ENCODE measurements at places on chromosomes 16 and 17. TPM values are rescaled to one million over a fixed set of nuclear protein-coding genes. Genes with fewer than 3 reads are reported as not detected.
A peak's percentile ranks its signal among the peaks of the same experiment; 100 is the strongest.

NPIPA5 gene
- 0.24 TPM for polyA plus RNA-seq

DNA sequence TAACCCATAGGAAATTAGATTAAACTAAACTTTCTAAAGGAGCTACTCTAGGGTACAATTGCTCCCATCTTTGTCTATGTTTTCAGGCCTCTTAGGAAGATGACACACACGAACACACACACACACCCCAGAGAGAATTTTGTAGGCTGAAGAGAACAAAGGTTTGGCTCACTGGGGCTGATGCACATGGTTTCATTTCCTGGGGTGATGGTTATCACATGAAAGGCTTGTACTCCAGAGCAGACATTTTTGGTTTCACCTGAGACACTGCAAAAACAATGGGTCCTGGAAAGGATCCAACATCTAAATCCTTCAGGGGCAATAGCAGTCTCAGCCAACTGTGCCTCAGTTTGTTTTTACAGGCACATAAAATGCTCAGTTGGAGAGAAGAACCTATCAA lies 62.8 kb downstream of the GRB7 start:
- no peak for DNase-seq

DNA sequence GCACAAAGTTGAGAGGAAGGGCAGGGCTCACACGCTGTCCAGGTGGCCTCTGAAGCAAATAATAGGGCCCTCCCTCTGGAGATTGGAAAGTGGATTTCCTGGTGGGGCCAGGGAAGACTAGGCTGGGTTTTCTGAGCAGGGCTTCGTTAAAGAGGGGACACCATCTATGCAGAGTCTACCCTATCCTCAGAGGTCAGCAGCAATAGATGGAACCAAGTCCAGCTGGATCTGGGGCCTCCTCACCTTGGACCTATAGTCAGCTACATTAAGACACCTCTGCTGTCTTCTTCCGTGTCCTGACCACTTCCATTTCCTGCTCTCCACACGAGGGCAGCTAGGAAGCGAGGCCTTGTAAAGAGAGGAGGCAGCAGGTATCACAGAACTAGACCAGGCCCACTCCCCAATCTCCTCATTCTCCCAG lies 14.7 kb upstream of the ST6GALNAC1 start:
- no peak for DNase-seq

DNA sequence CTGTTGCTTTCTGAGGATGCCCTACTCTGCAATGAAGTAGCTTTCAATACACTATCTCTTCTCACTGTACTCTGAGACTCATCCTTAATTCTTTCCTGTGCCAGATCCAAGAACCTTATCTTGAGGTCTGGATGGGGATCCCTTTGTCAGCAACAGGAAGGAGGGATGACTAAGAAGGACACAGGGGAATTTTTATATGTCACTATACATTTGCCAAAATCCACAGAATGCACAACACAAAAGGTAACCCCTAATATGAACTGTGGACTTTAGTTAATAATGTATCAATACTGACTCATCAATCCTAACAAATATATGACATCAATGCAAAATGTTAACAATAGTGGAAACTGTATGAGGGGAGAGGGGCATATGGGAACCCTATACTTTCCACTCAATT lies 4.7 kb upstream of the RBBP6 start:
- DNase-seq, result no peak

SPN gene
- 0.10 TPM for polyA plus RNA-seq

DNA sequence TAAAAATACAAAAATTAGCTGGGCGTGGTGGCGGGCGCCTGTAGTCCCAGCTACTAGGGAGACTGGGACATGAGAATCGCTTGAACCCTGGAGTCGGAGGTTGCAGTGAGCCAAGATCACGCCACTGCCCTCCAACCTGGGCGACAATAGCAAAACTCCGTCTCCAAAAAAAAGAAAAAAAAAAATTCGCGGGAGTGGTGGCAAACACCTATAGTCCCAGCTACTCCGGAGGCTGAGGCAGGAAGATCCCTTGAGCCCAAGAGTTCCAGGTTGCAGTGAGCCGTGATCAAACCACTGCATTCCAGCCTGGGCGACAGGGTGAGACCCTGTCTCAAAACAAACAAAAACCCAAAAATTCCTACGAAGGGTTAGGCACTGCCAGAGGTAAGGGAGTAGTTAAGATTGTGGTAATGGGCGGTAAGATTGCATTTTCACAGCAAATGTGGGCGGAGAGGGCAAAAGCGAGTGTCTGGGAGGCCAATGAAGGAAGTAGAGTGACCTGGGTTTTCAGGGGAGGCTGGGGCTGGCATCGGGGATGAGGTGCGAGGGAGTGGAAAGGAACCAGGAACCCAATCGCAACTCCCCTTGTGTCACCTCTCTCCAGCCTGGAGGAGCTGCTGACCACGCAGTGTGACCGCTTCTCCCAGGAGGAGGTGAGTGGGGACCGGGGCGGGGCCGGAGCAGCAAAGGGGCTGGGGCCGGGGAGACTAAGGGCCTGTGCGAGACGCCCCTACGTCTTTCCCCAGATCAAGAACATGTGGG lies 2.6 kb downstream of the MYL11 start:
- no peak for DNase-seq

DNA sequence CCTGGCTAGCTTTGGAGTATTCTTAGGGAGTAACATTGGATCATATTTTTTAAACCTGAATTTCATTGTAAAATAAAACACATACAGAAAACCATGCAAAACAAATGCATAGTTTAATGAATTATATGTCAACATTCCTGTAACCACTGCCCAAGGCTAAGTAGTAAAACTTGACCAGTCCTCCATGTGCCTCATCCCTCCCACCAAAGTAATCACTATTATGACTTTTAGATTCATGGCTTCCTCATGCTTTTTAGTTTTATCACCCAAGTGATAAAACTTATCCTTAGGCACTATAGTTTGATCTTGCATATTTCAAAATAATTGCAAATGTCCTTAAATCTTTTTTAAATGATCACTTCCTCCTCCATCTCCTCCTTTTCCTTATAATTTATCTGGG lies 20.4 kb downstream of the PRKCA start:
- no peak for DNase-seq

DNA sequence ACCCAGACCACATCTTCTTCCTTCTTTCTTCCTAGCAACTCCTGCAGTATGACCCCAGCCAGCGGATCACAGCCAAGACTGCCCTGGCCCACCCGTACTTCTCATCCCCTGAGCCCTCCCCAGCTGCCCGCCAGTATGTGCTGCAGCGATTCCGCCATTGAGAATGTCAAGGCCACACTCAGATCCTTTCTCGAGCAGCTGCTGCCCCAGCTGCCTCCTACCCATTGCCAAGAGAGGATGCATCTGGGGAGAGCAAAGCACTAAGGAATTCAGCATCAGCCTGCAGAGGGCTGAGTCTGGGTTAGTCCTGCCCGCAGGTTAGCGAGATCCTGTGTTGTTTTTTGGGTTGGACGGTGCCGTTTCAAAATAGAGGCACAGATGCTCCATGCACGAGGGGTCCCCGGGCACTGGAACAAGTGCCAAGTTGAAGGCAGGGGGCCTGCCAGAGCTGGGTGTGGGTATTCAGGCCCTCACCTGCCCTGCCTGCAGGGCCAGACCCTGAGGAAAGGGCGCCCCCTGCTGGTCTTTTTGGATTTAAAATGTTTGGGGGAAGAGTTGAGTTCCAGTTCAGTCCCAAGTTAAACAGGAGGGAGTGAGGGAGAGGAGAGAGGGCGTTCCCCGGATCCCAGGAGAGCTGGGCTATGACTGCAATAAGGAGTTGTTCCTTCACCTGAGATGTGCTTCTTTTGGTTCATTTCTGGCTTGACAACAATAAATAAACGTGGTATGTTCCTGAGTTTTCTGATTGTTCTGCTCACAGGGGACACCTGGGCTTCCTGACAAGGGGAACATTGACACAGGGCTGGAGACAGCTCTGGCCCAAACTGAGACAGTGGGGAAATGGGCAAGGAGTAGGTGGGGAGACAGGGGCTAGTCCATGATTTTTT lies 4.9 kb downstream of the CDK3 start:
- peak; percentile 92 for DNase-seq

COX4I1 gene
- 1,294 TPM for polyA plus RNA-seq

DNA sequence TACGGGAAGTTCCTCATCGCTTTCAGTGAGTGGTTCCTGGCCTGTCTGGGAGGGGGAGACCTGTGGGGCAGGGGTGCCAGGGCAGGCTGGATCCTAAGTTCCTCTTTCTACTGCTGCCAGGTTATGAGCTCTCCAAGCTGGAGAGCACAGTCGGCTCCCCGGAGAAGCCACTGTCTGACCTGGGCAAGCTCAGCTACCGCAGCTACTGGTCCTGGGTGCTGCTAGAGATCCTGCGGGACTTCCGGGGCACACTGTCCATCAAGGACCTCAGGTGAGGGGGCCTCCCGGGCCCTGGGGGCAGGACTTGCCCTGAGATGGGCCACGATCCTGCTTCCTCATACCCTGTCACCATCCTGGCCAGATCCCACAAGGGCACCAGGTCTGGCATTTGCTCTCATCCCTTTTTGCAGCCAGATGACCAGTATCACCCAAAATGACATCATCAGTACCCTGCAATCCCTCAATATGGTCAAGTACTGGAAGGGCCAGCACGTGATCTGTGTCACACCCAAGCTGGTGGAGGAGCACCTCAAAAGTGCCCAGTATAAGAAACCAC lies 5.1 kb downstream of the PRSS8 start:
- no peak for DNase-seq

HOXB3 gene
- polyA plus RNA-seq, result 0.46 TPM

GRCh38 chr17:56047331-56047730 lies 105.9 kb upstream of the ANKFN1 start:
- DNase-seq, result no peak

DNA sequence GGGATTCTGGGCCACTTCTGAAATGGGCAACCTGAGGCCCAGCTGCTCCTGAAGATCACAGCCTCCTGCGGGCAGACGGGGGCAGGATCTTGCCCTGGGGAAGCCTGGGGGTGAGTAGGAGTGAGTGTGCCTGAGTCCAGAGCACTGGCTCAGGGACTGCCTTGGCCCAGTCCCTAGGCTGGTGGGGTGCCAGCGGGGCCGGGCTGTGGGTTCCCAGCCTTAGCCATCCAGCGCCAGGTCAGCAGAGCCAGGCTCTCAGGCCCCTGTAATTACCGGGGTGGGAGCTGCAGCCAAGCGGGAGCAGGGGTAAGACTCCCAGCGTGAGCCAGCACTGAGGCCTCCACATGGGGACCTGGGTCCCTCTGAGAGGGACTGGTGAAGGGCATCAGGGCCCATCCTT lies 8.2 kb downstream of the SPNS2 start:
- no peak for DNase-seq

ZNF205 gene
- 9.7 TPM for polyA plus RNA-seq

- no peak for DNase-seq
These were observed 44.1 kb downstream of the CRLF3 start for GRCh38 chr17:30780343-30780742.

DNA sequence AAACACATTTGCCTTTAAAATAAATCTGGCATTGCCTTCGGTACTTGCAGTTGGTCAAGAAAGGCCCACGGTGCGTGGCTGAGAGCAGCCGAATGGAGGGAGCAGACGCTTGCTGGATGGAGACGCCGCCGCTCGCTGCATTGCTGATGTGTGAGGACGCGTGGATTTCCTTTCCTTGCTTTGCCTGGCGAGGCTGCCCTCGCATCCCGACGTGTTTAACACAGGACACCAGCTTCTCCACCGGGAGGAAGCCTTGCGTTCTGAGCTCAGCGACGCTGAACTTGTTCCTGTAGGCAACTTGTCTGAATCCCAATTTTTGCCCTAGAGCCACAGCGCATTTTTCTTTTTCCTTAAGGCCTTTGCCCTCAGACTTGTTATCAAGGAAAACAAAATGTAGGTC lies 45.8 kb downstream of the COX4I1 start:
- DNase-seq, result no peak

GRCh38 chr17:7437950-7438614 lies 1.2 kb upstream of the FGF11 start:
- DNase-seq, result no peak

Data from SK-N-SH (cell line).